ENCODE measurements at places on chromosomes 1 and 21.

DNA sequence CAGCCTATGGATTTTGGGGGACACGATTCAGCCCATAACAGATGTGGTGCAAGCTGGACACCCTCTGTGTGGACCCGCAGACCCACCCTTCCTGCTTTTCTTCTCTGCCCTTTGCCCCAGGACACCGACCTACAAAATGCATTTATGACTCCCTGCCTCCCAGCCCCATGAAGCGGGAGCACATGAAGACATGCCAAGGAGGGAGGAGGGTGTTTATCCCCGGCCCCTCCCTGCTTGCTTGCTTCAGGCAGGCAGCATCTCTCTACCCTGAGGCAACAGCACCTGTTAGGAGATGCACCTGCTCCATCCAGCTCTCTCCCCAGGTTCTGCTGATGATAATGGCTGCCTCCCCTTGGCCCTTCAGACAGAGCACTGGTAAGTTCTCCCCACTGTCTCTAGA lies 187.5 kb downstream of the PSMG1 start:
- no peak for DNase-seq

DNA sequence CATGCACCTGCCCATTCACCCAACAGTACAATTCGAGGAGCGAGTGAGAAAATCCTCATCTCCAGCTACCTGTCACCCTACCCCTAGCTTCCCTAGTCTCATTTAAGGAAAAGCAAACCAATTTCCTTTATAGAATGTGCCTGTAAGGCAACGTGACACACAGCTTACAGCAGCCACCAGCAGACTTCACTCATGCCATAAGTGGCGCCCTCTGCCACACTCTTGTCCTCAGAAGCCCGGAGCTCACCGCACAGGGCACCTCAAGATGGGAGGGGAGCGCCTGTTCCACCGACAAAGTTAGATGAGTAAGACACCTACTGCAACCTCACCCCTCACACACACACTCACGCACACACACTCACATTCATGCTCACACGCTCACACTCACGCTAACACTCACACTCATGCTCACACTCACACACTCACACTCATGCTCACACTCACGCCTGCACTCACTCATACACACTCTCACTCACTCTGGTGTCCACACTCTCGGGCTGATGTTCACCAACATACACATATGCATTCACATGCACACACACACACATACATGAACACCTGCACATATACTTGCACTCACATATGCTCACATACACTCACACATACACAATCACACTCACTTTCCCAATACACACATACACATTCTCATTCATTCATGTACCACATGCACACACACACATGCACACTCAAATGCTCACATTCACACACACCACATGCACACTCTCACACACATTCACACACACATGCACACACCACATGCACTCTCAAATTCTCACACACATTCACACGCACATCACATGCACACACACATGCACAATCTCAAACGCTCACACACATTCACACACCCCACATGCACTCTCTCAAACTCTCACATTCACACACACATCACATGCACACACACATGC lies 170.7 kb downstream of the PSMG1 start:
- DNase-seq = no peak

DNA sequence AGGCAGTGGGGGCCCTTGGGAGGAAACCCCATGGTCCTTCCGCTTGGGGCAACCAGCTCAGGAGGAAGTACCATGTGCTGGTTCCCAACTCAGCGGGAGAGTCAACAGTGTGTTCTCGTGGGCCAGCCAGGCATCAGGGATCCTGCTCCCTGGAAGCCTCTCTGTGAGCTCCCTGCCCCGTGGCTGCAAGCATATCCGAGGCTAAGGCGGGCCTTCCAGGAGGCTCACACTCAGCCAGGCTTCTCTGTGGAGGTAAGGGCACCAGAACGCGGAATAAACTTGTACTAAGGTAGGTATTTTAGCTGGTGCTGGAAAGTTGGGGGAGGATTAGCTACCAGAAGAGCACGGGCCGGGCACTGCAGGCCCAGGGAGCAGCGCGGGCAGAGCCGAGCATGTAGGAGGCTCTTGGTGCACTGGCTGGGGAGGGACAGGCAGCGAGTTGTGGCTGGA lies 74.7 kb upstream of the POU3F1 start:
- DNase-seq = no peak

- DNase-seq = no peak
Observed at GRCh38 chr1:248851390-248851789, 7.5 kb downstream of the ZNF692 start.

DNA sequence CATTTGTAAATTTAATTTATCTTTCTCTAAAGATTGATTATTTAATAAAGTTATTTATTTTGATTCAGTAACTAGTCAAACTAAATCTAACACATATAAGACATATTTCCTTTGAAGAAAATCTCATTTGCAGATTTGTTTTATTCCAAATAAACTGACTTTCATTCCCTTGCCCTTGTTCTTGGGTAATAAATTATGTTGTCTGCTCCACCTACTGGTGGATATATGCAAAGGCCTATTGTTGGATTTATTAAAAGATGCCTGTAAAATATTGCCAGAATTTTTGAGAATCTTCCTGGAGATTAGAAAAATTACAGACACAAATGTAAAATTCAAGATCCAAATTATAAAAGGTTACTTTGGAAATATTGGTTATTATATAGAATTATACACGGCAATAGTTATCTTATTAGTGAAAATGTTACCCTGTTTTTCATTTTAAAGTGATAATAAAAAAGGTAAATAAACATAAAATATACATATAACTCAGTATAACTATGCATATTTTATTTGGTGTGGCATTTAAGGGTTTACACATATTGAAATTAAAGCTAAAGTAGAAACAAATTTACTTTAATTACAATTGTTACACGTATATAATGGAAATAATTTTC lies 116.1 kb downstream of the SPATA17 start:
- peak; percentile 2 for DNase-seq

- no peak for DNase-seq
Observed at GRCh38 chr1:10685196-10685807, 111.1 kb downstream of the CASZ1 start.

DNA sequence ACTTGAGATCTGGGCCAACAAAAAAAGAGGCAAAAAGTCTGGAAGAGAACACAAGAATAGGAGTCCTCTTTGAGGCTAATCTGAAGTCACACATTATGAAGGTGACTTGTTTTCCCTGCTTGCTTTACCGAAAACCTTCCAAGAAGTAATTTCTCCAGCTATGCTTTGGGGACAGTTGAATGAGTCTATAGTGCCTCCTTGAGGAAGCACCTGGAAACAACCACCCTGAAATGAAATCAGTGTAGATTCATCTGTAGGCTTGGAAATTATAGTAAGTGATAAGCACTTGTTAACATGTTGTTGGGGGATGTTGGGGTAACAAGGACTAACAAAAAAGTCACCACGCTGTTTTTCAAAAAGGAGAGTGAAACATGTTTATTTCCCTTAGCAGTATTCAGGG lies 23.4 kb upstream of the RPTN start:
- no peak for DNase-seq

DNA sequence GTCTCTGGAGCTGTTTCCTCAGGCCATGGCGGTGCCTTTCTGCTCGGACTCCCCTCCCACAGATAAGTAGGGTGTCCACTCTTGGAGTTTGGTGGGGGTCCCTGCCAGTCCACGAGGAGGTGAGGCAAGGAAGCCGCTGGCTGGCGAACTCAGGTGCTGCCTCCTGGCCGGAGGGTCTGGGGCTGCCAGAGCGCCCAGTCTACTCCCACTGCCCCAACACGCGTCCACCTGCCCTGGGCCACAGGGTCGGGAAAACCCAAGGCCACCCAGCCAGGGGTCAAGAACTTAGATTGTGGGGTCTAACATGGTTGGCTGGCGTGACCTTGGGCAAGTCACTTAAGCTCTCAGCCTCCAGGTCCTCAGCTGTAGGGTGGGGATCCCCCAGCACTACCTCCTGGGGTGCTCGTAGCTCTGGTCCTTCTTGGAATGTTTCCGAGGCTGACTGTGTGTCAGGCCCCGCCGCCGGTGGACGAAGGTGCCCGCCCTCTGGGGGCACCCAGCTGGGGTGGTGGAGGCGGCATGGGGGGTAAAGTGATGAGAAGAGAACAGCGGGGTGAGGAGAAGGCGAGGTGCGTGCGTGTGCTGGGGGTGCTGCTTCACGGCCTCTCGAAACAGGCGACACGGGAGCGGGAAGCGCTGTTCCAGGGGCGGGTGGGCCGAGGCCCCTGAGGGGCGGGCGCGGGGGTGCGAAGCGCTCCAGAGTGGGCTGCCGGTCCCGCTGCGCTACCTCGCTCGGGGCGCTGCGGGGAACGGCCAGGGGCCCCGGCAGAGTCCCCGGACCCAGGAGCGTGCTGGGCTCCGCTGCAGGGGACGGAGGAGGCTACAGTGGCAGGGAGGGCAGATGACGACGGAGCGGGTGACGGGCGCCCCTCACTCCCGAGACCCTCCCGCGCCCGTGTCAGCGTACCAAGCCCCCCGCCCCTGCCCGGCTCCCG lies 1.2 kb downstream of the SH2D5 start:
- DNase-seq = no peak
